Mesenteric fat pad (tissue), 1 donor: ENCODE measurements at places on chromosomes 5 and 9. TPM values are rescaled to one million over a fixed set of nuclear protein-coding genes. Genes with fewer than 3 reads are reported as not detected.
A peak's percentile ranks its signal among the peaks of the same experiment; 100 is the strongest.

- DNase-seq, result no peak
These were observed 412 bp downstream of the PHF24 start for GRCh38 chr9:34958411-34958982.

- no peak for DNase-seq
These were observed 984 bp upstream of the DOK3 start for GRCh38 chr5:177510567-177511053.

GRCh38 chr5:111494355-111494999 is 17.9 kb downstream of the STARD4 start:
- no peak for DNase-seq

DNA sequence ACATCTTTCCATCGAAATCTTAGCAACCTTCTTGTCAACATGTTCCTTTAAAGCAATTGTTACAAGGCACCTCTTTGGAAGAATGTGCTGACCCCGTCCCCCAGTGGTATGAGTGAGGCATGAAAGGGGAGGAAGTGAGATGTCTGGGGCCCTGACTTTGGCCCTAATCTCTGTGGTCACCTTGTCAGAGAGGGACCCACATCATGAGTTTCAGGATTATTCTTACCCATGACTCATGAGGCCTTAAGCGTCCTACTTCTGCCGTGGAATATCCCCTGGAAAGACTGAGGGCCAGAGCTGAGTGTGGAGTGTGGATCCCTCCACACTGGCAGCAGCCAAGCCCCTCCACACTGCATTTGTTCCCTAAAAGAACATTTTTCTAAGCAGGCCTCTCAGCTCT is 81.2 kb downstream of the FSTL4 start:
- no peak for DNase-seq

- DNase-seq, result no peak
These were observed 112.7 kb upstream of the PANK3 start for GRCh38 chr5:168691891-168692290.

- DNase-seq, result no peak
These were observed 124.4 kb upstream of the MAP1B start for GRCh38 chr5:71982717-71983395.

GRCh38 chr5:581941-582340 is 30.2 kb upstream of the CEP72 start:
- peak; percentile 47 for DNase-seq

DNA sequence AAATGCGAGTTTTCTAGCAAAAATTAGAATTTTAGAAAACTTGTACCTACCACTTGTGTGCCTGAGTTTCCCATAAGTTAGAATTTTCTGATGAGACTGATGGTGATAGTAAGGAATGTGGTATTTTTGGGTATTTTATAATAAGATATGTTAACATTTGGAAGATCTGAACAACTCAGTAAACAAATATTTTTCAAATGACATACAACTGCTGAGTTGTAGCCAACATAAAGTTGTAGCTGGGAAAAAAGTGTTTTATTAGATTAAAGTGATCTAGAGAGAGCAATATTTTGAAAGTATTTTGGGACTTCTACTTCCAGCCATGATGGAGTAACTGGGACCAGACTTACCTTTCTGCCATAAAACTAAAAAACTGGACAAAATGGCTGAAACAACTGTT is 37.9 kb downstream of the GEMIN5 start:
- no peak for DNase-seq

DNA sequence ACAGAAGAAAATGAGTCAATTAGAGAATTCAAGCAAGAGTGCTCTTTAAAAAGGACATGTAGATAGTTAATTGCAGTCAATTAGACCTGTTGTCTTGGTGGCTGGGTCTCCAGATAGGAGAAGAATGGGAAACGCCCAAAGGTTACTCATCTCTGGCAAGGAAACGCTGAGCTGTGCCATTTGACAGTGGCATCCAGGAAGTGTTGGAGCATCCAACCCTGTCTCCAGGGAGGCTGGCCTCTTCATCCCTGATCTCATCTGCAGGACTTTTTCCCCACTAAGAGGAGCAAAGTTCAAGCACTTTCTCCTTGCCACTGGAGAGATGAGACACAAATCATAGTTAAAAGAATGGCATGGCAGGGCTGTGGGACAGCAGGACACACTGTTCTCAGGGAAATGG is 111.7 kb upstream of the MSX2 start:
- DNase-seq, result no peak

DNA sequence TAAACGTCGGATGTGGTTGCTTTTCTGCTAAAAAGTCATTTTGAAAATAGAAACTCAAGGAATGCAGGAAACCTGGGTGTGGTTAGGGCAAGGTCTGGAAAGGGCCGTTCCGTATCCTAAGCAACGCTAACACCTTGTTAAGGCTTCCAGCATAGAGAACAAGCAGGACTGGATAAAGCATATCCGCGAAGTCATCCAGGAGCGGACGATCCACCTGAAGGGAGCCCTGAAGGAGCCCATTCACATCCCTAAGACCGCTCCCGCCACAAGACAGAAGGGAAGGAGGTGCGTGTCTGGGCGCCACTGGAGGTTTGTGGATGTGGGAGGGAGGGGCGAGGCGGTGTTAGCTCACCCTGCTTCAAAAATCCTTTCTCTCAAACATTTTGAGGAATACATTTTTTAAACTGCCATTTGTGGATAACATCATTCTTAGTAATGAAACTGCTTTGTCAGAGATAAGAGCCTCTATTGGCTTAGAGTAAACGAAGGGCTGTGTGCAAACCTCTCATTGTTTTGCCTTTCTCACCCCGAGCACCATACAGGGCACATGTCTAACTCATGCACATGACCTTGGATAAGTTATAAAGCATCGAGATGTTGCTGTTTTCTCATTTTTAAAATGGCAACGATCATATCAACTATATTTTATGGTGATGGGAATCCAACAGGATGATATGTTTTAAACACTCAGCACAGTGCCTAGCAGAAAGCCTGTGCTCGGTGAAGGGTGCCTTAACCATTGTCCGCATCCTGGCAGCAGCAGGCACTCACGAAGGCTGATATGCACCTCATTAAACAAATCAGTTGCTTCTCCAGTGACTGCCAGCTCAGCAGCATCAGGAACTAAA is 175.7 kb upstream of the OTULINL start:
- DNase-seq, result no peak

- peak; percentile 88 for DNase-seq
These were observed 77.5 kb upstream of the IFNE start for GRCh38 chr9:21559402-21560280.

DNA sequence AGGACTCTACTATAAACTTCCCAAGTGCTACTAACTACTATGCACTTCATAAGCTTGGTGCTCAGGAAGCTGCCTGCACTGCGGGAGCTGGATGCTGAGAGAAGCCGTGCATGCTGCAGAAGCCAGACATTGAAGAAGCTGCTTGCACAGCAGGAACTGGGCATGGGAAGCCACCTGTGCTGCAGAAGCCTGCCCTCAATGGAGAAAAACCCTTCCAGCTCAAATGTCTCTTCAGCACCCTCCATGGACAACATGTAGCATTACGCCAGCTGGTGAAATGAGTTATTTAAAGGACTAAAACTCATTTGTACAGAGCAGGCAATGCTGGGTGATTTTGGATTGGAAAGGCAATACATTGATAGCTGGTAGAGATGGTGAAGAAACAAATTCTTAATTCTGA is 247.2 kb downstream of the KIF4B start:
- no peak for DNase-seq

DNA sequence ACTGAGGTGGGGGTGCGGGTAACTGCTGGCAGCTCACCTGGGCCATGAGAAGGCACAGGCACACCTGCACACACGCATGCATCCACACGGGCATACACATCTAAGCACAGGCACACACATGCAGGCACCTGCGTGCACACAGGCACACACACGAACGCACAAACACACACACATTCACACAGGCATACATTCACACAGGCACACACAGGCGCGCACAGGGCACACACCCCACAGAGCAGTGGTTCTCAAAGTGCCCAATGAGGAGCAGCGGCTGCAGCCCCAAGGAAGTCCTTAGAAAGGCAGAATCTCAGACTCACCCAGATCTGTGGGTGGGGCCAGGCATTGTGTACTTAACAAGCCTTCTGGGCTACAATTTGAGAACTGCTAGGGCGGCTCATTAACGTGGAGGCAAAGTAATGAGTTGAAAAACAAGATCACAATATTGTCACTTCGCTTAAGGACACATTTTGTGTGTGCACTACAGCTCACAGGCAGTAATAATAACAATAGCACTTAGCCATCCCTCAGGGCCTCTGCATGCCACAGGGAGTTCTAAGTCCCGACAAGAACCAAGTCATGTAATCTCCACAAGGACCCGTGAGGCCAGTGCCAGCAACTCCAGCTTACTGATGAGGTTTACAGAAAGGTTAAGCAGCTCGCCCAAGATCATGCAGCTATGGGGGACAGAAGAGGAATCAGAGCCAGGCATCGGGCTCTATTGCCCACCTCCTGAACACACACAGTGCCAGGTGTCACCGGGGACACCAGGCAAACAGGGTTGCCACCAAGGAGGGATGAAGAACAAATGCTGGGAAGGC is 91.6 kb downstream of the ROR2 start:
- no peak for DNase-seq

DNA sequence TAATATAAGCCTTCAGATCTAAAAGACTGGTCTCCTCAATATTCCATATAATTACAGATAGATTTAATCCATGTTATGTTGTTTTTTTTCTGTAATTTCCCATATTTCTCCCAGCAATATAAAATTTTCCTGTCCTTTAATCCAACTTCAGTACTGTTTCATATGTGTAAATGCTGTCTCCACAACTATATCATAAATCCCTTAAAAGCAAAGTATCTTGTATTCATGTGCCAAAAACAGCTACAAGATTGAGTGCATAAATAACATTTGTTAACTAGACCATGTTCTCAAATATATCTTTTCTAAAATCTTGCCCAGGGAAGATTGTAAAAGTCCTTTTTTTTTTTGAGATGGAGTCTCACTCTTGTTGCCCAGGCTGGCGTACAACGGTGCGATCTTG is 35.0 kb upstream of the PDCL start:
- no peak for DNase-seq

GRCh38 chr5:106648401-106648800 is 1022.3 kb downstream of the EFNA5 start:
- no peak for DNase-seq

- no peak for DNase-seq
These were observed 155.5 kb downstream of the PALM2AKAP2 start for GRCh38 chr9:109935406-109936087.

DNA sequence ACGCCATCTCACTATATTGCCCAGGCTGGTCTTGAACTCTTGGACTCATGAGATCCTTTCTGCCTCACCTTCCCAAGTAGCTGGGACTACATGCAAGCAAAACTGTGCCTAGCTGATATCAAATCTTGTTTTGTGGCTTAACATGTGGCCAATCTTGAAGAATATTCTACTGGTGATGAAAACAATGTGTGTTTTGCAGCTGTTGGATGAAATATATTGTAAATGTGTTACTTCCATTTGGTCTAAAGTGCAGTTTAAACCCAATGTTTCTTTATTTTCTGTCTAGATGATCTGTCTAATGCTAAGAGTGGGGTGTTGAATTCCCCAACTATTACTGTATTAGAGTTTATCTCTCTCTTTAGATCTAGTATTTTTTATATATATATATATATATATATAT is 73.1 kb downstream of the RNF130 start:
- DNase-seq, result no peak

The SPINK5 gene
- total RNA-seq, result 0.45 TPM

The PDE6A gene
- total RNA-seq, result not detected

The FIBCD1 gene
- not detected for total RNA-seq

The NR2F1 gene
- 71.5 TPM for total RNA-seq

The SAXO1 gene
- not detected for total RNA-seq

The PCDHA9 gene
- total RNA-seq, result 0.22 TPM

The HTR1A gene
- total RNA-seq, result not detected

The CTSL gene
- 729 TPM for total RNA-seq

The PCDHGA7 gene
- 1.9 TPM for total RNA-seq

The C9orf50 gene
- not detected for total RNA-seq

The WDR5 gene
- 28.7 TPM for total RNA-seq
